GM12864 (cell line): ENCODE measurements at places on chromosomes 12 and 14.

DNA sequence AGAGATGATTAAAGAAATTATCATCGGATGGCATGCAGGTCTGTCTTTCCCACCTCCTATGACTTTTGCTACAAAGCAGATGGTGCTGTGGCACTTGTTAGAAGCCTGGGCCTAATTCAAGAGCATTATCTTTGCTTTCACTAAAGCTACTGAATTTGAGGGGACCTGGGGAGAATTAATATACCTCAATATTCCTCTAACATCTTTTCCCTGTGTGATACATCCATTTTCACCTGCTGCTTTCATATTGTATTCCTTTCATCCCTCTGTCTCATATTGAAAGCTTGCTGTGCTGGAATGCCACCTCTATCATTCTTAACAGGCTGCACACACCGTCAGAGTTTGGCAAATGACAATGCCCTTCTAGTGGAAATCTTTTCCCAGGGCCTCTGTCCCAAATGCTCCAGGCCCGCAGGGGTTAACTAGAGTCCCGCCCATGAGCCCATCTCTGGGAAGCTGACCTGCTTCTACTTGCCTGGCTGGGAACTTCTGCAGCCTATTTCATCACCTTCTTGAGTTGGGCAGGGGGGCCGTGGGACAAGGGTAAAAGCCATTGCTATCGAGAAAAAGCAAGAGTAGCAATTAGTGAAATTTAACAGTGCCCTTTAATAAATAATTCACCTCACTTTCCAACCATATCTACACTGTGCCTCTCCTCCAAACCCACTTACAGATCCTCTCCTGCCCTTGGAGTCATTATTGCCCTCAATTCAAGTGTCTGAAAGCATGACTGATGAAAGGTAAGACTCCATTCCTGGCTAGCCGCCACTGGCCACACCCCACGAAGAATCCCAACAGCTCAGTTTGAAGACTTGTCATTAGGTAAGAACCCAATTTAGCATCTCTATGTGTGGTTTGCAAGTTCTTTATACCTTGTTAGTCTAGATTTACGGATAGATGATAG is 126.7 kb upstream of the BTG1 start:
- no peak for DNase-seq

- DNase-seq, result no peak
These were observed 2.3 kb downstream of the LTBP2 start for GRCh38 chr14:74609721-74610120.

- DNase-seq, result peak; percentile 41
These were observed 24.9 kb upstream of the FUT8 start for GRCh38 chr14:65387628-65388027.

DNA sequence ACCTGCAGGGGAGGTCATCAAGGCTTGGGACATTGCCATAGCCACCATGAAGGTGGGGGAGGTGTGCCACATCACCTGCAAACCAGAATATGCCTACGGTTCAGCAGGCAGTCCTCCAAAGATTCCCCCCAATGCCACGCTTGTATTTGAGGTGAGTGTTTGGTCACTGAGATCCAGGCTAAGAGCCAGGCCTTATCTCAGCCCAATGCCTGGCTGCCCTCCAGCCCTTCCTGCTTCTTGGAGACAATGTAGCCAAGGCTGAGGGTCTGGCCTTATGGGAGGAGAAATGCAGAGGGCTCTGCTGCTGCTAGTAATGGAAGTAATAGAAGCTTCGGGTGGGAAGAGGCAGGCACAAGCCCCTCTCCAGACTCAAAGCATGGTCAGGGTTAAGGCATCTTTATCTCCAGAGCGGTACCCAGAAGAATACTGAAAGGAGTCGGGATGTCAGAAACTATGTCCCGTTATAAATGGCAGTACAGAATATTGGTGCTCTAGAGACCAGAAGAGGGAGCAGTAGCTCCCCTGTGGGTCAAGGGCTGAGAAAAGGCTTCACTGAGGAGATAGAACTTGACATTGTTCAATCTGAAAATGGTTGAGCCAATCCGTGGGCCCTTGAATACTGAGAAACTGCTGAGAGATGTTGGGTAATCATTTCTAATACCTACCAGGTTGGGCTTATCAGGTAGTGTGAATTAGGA is 3.1 kb downstream of the FKBP4 start:
- no peak for DNase-seq

- DNase-seq, result no peak
These were observed 339.9 kb upstream of the RGS6 start for GRCh38 chr14:71592361-71592760.

- no peak for DNase-seq
These were observed 483.8 kb downstream of the NOVA1 start for GRCh38 chr14:26113911-26114640.

- no peak for DNase-seq
These were observed 125.1 kb upstream of the TSPAN8 start for GRCh38 chr12:71282925-71283324.
